AG04450 (cell line): ENCODE measurements at places on chromosomes 7 and 10. TPM values are rescaled to one million over a fixed set of nuclear protein-coding genes. Genes with fewer than 3 reads are reported as not detected.

Gene ATOH7
- polyA plus RNA-seq: 0.06 TPM in 1 of 2 replicates, not detected in the other

Gene PRRT4
- polyA plus RNA-seq: not detected in 2 replicates

Gene POLR2J
- polyA plus RNA-seq: 44.8 and 55.3 TPM in 2 replicates

Gene TMEM273
- polyA plus RNA-seq: not detected in 2 replicates

Gene ENTPD1
- 0.06 and 0.07 TPM in 2 replicates for polyA plus RNA-seq

Gene GIMAP7
- not detected in 2 replicates for polyA plus RNA-seq

Gene CFAP70
- 0.16 and 0.24 TPM in 2 replicates for polyA plus RNA-seq

Gene UNCX
- polyA plus RNA-seq: not detected in 2 replicates

Gene TRPV6
- not detected in 2 replicates for polyA plus RNA-seq

Gene SPAG6
- not detected in 2 replicates for polyA plus RNA-seq

Gene VIPR2
- not detected in 2 replicates for polyA plus RNA-seq

Gene FUOM
- 17.8 and 24.3 TPM in 2 replicates for polyA plus RNA-seq

Gene CLIP2
- 7.2 and 11.9 TPM in 2 replicates for polyA plus RNA-seq

Gene COL1A2
- polyA plus RNA-seq: 4,545 and 4,815 TPM in 2 replicates

Gene CASP7
- polyA plus RNA-seq: 28.6 and 33.7 TPM in 2 replicates

Gene HERC4
- 40.1 and 59.1 TPM in 2 replicates for polyA plus RNA-seq

Gene PTPN12
- 41.4 and 45.3 TPM in 2 replicates for polyA plus RNA-seq

Gene VPS37D
- polyA plus RNA-seq: 1.8 and 3.7 TPM in 2 replicates

Gene SORBS1
- 0.40 TPM in 2 replicates for polyA plus RNA-seq

Gene CNPY1
- polyA plus RNA-seq: not detected in 2 replicates

Gene PAOX
- 3.0 and 3.1 TPM in 2 replicates for polyA plus RNA-seq

Gene TUBAL3
- not detected in 2 replicates for polyA plus RNA-seq

Gene DGKB
- polyA plus RNA-seq: 0.04 TPM in 1 of 2 replicates, not detected in the other

Gene GIMAP1
- not detected in 2 replicates for polyA plus RNA-seq

Gene MYL10
- not detected in 2 replicates for polyA plus RNA-seq

Gene HTR5A
- not detected in 2 replicates for polyA plus RNA-seq

Gene C10orf105
- 0.01 TPM in 1 of 2 replicates, not detected in the other for polyA plus RNA-seq

Gene SLC29A4
- polyA plus RNA-seq: 4.5 and 5.8 TPM in 2 replicates

Gene PDZD7
- 0.27 and 0.60 TPM in 2 replicates for polyA plus RNA-seq

Gene ARHGAP19
- 7.8 and 8.6 TPM in 2 replicates for polyA plus RNA-seq

Gene GIMAP2
- 0.10 and 0.11 TPM in 2 replicates for polyA plus RNA-seq

Gene DDC
- not detected in 2 replicates for polyA plus RNA-seq

Gene C7orf33
- polyA plus RNA-seq: not detected in 2 replicates

Gene NAPEPLD
- polyA plus RNA-seq: 7.4 and 8.9 TPM in 2 replicates

Gene RELN
- polyA plus RNA-seq: 6.0 and 7.6 TPM in 2 replicates
